Left lung (tissue), 14 donors: ENCODE measurements at places on chromosomes 1 and 21. TPM values are rescaled to one million over a fixed set of nuclear protein-coding genes. Genes with fewer than 3 reads are reported as not detected.

DNA sequence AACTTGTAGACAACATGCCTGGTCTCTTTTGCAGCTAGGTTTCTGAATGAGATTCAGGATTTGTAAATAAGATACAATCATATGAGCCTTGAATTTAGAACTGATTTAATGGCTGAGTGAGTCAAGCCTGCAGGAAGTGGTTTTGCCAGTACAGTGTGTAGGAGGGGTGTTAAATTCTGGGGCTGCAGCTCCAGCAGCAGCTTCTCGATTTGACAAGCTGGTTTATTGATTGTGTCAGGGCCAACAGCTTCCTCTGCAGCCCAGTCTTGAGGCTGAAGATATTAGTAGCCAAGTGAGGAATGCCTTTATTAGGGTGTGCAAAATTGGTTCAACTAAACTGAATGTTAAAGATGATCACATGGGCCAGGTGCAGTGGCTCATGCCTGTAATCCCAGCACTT is 11.5 kb upstream of the PLA2G5 start:
- no peak for DNase-seq
- no peaks in the 10 kb centered on the region for H3K27me3 ChIP-seq
- H3K27ac ChIP-seq, result no peak overlapping the region
- H3K4me1 ChIP-seq, result no peaks in the 10 kb centered on the region
- no peaks in the 10 kb centered on the region for H3K36me3 ChIP-seq

DNA sequence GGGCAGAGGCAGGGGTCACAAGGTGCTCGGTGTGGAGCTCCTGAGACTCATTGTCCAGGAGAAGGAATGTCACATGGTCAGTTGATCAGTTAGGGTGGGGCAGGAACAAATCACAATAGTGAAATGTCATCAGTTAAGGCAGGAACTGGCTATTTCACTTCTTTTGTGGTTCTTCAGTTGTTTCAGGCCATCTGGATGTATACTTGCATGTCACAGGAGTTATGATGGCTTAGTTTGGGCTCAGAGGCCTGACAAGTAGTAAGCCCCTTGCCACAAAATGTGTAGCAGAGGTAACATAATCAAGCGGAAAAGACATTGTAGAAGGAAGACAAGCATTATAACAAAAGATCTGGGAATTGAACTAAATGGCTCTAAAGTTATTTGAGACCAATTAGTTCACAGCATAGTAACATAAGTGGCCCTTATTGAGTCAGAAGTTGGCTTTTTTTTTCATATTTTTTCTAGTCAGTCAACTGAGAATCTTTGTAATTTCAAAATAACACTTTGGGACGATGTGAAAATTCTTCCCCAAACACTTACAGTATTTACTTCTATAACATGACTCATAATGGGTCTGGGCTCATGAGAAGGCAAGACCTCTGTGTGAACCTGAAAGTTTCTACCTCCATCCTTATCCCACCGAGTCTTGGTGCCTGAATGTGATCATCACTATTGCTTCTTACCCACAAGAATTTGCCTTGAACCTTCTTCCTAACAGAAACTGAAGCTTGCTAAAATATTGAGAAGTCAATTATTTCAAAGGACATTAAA is 137.0 kb upstream of the DPT start:
- no peak overlapping the region for H3K27ac ChIP-seq
- no peaks in the 10 kb centered on the region for H3K36me3 ChIP-seq
- H3K4me3 ChIP-seq, result no peak overlapping the region
- no peaks in the 10 kb centered on the region for H3K4me1 ChIP-seq
- no peaks in the 10 kb centered on the region for H3K27me3 ChIP-seq

DNA sequence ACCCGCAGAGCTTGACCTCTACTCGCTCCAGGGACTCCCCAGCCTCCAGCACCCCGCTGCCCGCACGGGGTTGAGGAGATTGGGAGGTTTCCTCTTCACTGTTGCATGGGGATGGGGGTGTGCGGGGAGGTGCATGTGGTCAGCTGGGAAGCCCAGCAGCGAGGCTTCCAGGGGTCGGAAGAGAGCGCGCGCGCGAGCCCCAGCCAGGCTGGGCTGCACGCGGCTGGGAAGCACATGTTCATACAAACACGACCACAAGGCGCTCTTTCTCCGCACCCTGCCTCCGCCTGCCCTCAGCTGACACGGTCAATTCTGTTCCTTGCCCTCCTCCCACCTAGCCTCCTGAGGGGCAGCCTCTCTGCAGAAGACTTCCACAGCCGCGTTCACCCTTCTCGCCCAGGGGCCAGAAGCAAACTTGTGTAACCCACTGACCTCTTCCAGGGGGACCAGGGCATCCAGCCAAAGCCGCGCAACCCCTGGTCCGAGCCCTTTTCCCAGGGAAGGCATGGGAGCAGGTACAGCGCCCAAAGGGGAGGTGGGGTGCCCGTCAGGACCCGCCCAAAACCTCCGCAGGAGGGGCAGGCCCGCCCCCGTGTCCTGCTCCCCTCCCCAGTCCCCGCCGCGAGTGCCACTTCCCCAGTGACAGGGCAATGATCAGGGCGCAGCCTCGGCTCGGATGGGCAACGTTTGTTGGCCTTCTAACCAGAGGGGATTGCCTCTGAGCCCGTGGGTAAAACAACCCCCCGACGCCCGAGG is 1.3 kb downstream of the COL24A1 start:
- H3K4me3 ChIP-seq, result peak overlapping the region; percentile 29
- peaks cover 39% of the 10 kb centered on the region for H3K27me3 ChIP-seq
- DNase-seq, result peak; percentile 86
- H3K4me1 ChIP-seq, result peaks cover 21% of the 10 kb centered on the region

DNA sequence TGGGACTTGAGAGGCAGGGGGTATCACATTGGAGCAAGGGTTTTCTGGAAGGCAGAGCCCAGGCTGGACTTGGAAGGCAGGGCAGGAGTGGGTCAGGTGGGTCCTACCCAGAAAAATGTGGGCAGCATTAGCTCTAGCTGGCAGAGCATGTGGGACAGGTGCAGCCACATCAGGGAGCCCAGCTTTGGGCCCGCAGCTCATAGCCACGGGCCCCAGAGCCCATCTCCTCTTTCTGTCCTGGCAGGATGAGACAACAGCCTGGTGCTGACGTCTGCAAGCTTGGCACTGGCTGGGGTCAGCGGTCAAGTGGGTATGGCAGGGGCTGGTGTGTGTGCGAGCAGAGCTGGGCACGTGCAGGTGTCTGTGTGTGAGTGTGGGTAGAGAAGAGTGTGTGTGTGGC is 154.7 kb downstream of the GRIK3 start:
- H3K36me3 ChIP-seq, result no peaks in the 10 kb centered on the region
- peaks cover 17% of the 10 kb centered on the region for H3K27me3 ChIP-seq
- no peak for DNase-seq

DNA sequence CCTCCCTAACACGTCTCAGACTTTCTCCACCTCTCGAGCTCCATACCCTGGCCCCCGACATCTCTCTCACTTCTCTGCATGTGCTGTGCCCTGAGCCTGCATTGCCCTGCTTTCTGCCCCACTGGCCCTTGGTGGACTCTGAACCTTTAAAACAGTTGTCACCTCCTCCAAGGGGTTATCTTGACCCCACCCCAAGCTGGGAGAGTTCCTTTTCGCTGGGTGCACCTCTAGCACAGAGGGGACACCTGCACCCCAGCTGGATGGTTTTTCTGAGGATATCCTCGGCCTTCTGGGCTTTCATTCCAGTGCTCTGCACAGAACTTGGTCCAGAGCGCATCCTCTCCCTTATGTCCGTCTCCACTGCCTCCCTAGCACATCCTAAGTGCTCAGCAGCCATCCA is 4.2 kb upstream of the CDCP2 start:
- H3K27me3 ChIP-seq, result no peaks in the 10 kb centered on the region
- no peak overlapping the region for H3K27ac ChIP-seq
- no peak overlapping the region for H3K4me3 ChIP-seq
- no peaks in the 10 kb centered on the region for H3K36me3 ChIP-seq

GRCh38 chr1:22594396-22594795 is 31.1 kb downstream of the EPHA8 start:
- H3K4me3 ChIP-seq, result no peak overlapping the region
- H3K27ac ChIP-seq, result no peak overlapping the region
- H3K27me3 ChIP-seq, result peaks cover 89% of the 10 kb centered on the region

DNA sequence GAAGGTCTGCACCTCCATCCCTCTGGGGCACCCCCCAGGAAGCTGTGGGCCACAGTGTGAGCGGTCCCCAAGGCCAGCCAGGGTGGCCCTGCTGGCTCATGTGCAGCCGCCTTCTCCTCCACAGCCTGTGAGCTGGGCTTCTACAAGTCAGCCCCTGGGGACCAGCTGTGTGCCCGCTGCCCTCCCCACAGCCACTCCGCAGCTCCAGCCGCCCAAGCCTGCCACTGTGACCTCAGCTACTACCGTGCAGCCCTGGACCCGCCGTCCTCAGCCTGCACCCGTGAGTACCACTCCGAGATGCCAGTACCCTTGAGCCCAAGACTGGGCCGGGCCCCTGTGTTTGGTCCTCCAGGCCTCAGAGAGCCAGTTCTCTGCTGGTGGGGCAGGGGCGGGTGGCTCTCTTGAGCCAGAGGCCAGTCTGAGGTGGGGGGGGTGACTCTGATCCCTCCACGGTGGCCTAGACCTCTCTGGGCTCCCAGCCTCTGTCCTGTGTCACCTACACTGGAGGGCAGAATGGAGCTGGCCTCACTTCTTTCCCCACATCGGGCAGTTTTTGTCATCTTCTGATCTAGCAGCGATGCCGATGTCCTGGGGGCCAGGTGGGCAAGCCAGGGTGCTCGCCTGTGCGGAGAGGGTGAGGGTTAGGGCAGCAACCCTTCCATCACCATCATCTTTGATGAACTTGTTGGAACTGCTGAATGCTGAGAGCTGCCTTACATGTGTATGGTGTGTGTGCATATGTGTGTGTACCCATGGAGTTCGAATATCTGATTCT is 23.3 kb downstream of the EPHA8 start:
- peaks cover 69% of the 10 kb centered on the region for H3K27me3 ChIP-seq
- DNase-seq, result peak; percentile 69
- no peak overlapping the region for H3K4me3 ChIP-seq
- H3K27ac ChIP-seq, result no peak overlapping the region

DNA sequence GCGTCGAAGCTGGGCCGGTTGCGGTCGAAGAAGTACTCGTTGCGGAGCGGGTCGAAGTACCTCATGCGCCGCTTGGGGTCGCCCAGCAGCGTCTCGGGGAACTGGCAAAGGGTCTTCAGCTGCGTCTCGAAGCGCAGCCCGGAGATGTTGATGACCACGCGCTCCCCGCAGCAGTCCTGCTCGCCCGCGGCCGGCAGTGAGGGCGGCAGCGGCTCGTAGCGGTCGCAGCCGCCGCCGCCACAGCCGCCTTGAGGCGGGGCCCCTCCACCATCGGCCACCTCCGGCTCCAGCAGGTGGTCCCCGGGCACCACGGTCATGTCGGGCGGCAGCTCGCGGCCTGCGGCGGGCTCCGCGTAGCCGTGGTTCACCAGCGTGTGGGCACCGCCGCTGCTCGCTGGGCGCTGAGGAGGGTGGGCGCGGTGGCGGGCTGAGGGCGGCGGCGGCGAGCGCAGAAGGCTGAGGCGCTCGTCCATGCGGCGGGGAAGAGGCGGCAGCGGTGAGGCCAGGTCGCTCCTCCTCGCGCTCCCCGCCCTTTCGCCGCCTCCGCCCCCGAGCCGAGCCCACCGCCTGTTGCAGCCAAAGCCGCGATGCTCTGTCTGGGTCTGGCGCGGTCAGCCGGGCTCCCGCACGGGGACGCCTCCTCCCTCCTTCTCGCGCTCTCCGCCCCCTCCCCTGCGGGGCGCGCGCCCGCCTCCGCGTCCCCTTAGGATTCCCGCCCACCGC is at the start of gene KCNA3:
Gene KCNA3 (minus strand): TSS at position 604 of the 723 bp plus-strand sequence. CDS start 131 bp downstream, at position 473.
- H3K27me3 ChIP-seq, result peaks cover 18% of the 10 kb centered on the region
- H3K36me3 ChIP-seq, result no peaks in the 10 kb centered on the region
- DNase-seq, result peak; percentile 33
- peaks cover 50% of the 10 kb centered on the region for H3K4me1 ChIP-seq

DNA sequence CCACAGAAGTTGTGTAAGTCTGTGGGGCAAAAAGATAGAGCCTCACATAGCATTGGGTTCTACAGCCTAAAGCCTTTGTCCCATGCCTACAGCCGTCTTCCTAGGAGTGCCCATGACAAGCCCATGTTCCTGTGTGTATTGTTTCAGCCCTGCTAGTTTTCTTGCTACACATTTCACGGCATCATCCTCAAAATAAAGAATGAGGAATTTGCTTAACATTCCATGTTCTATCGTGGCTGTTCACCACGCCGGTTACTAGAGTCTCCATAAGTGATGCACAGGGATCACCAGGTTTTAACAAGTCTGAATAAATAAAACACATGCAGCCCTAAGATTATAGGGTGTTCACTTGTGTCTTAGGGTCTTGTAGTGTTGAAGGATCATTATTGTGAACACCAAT is 87.4 kb upstream of the NGF start:
- H3K27ac ChIP-seq, result no peak overlapping the region
- H3K4me1 ChIP-seq, result no peaks in the 10 kb centered on the region
- DNase-seq, result no peak
- H3K36me3 ChIP-seq, result no peaks in the 10 kb centered on the region
- no peak overlapping the region for H3K4me3 ChIP-seq

DNA sequence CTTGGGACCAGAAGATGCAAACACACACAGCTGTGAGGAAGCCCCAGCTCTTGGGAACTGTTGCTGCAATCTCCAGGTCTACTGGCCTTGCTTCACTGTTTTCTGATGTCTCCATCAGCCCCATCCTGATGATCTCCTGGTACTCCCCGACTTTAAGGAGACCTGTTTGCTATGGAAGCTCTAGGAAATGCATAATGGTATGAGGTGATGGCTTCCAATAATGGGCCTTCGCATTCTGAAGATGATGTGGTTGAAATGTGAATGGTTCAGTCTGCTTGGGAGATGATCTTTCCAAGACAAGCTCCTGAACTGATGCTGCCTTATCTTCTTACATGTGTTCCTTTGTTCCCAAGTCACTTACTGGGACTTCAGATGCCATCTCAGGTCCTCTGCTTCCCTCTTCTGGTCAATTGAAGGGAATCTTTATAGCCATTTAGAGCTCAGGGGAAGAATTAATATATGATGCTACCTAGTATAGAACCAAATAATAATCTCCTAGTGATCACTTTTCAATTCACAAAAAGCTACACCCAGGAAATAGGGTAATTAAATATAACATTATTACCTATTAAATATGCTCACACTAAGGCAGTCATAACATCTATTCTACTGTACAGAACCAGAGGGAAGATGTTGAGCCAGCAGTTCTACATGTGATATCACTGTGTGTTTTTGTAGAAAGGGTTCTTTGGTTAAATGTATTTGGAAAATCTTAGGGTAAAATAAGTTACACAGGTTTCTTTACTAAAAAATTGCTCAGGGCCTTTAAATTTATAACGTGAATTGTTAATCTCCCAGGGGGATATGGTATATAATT is 73.9 kb upstream of the VTCN1 start:
- H3K36me3 ChIP-seq, result no peaks in the 10 kb centered on the region

DNA sequence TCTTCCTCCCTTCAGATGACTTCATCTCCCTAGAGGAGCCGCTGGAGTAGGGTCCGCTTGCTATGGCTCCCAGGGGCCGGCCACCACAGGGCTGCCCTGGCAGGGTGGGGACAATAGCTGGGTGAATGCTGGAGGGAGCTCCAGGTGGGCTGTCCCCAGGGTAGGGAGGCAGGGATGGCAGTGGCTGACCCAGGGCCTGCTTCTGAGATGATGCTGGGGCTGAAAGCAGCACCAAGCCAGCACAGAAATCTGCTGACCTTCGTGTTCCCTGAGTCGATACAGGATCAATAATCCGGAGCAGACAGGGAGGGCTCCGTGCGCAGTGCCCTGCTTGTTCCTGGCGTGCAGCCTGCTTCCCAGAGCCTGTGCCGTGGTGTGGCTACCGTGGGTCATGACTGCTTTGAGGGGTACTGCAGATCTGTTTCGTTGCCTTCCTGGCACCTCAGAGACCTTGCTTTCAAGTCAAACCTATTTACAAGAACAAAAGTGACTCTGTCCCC is 34.0 kb downstream of the TFF3 start:
- H3K27ac ChIP-seq, result no peak overlapping the region
- DNase-seq, result no peak
- H3K27me3 ChIP-seq, result no peaks in the 10 kb centered on the region
- H3K4me3 ChIP-seq, result no peak overlapping the region
- H3K36me3 ChIP-seq, result peaks cover 58% of the 10 kb centered on the region

The RPTN gene
- total RNA-seq, result not detected

The GPR89B gene
- 14.5 TPM for total RNA-seq

The TMPRSS15 gene
- total RNA-seq, result not detected

The PGLYRP4 gene
- total RNA-seq, result not detected

The FAM78B gene
- total RNA-seq, result 0.93 TPM

The TBX19 gene
- 1.8 TPM for total RNA-seq
